ENCODE measurements at places on chromosomes 1 and 21.

DNA sequence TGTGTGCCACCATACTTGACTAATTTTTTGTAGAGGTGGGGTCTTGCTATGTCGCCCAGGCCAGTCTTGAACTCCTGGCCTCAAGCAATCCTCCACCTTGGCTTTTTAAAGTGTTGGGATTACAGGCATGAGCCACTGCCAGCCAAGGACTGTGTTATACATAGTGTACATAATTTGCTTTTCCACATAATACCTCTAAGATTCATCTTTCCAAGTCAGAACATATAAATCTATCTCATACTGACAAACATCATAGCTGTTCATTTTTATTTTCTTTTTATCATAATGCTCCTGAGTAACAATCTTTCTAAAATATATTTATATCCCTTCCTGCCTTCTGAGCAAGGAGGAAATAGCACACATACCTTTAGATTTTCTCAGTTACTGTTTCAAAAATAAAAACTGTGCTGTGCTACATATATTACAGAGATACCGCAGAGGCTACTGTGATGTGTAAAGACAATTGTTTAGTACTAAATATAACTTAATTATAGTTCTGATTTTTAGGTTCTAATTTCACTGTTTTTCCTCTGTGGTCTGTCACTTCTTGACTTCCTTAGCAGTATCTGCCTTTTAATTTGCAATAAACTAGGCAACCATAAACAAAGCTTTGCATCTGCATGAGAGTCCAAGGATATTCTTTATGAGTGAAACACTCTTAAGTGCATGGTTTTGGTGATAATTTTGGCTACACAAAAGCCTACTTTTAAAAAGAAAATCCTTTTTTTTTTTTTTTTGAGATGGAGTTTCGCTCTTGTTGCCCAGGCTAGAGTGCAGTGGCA lies 59.3 kb downstream of the EYA3 start:
- no peak for DNase-seq

- no peak for DNase-seq
Observed at GRCh38 chr21:39503123-39503762, 51.5 kb downstream of the SH3BGR start.

DNA sequence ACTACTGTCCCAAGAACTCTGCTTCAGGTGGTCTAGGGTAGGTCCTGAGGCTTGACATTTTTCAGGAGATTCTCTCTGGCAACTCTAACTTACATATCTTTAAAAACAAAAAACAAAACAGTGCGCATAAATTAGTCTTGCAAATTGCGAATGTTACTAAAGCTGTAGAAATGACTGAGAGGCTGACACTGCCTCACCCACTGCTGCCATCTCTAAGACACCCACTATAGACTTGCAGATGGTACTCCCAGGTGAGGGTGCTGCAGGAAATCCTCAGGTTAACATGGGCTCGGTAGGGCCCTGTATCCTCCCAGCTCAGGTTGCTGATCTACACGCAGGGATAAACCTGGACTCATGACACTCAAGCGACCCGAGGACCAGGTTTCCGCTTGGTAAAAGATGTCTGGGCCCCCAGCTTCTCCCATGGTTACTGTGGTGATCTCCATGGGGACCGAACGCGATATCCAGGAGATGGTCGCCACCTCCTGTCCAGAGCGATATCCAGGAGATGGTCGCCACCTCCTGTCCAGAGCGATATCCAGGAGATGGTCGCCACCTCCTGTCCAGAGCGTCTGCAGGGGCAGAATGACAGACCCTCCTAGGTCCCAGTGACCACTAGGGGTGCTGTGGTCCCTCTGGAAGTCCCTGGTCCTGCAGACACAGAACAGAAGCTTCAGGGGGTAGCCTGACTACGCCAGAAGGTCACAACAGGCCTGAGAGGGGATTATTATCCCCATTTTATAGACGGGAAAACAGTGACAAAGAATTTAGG lies 16.2 kb upstream of the LY9 start:
- peak; percentile 19 for DNase-seq

- peak; percentile 19 for DNase-seq
Observed at GRCh38 chr1:204417074-204417997, 5.7 kb upstream of the PPP1R15B start.

GRCh38 chr1:236951672-236952071 lies 52.6 kb downstream of the MT1HL1 start:
- no peak for DNase-seq
